ENCODE measurements at places on chromosomes 7 and 10.

- peak; percentile 71 for DNase-seq
Observed at GRCh38 chr10:95820363-95820762, 64.4 kb downstream of the ENTPD1 start.

DNA sequence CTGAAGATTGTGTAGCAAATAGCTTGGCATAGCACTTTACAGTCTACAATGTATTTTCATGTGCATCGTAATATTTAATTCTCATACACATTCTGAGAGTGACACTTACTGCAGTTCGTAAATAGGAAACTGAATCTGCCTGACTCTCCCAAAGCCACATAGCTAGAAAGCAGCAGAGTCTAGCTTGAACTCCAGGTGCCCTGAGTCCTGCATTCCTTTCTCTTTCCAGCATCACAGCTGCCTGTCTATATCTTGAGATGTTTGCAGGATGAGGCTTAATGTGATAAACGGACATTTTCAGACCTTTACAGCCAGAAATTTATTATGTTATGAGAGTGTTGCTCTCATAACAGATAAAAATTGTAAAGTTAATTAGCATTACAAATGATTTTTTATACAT, 132.9 kb upstream of the PLXDC2 start:
- no peak for DNase-seq

GRCh38 chr10:119651514-119652360, 557 bp downstream of the BAG3 start:
- no peak for DNase-seq

- DNase-seq: no peak
Observed at GRCh38 chr7:2022737-2023250, 210.0 kb downstream of the MAD1L1 start.

DNA sequence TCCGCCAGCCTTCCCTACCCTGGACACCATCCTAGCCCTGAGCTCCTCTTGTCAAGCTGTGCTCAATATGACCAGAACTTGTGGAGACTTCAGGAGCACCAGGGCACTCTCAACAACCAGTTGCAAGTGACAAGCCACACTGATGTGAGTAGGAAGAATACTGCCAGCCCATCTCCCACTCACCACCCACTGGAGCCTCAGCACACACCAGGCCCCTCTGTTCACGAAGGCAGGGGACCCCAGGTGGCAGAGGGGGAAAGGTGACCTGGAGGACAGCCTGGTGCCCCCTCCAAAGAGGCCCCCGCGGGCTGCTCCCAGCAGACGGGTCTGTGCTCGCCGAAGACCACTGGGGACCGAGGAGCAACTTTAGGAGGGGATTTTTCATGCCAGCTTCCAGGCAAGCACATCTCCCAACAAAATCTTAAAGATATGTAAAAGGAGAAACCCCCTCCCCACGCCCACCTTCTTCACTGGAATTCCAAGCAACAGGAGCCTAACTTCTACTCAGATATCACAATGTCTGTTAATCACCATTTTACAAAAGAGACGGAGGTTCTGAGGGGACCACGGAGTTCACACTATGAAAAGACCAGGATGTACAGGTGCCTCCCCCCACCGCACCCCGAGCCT, 1.0 kb downstream of the MMD2 start:
- no peak for DNase-seq

- no peak for DNase-seq
Observed at GRCh38 chr7:30925117-30925516, 13.5 kb downstream of the AQP1 start.

DNA sequence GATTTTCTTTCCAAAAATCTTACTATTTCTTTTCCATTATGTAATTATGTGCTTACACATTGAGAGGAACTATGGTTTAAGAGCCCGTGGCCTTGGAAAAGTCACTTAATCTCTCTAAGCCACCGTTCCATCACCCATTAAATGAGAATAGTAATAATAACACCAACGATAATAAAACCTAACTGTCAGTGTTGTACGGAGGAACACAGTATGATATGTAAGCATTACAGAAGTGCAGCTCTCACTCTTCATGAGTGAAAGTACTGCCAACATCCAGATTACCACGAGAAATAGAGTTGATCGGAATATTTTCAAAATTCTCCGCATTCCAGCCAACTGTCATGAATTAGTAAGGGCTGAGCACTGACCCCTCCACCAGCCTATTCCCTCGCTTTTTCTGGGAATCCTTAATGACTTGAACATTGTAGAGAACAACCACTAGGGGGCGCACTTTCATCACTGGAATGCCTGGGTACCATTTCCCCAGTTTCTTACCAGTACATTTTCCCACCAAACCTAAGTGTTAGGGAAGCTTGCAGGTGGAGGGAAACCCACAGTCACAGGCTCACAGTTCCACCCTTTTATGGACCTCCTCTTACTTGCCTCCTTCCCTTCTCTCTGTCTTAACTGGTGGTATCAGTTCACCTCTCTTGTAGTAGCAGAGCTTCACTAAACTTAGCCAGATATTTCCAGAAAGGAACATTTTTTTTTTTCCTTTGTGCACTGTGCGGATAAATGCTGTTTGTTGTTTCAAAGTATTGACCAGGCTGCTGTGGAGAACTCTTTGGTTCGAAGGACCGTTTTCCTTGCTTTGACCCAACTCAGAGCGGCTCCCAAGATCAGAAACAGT, 27.8 kb downstream of the NKX2-3 start:
- peak; percentile 62 for DNase-seq

Data from CD14-positive monocyte (primary cell).